Right atrium auricular region (tissue), 2 donors: ENCODE measurements at places on chromosomes 5 and 9.

DNA sequence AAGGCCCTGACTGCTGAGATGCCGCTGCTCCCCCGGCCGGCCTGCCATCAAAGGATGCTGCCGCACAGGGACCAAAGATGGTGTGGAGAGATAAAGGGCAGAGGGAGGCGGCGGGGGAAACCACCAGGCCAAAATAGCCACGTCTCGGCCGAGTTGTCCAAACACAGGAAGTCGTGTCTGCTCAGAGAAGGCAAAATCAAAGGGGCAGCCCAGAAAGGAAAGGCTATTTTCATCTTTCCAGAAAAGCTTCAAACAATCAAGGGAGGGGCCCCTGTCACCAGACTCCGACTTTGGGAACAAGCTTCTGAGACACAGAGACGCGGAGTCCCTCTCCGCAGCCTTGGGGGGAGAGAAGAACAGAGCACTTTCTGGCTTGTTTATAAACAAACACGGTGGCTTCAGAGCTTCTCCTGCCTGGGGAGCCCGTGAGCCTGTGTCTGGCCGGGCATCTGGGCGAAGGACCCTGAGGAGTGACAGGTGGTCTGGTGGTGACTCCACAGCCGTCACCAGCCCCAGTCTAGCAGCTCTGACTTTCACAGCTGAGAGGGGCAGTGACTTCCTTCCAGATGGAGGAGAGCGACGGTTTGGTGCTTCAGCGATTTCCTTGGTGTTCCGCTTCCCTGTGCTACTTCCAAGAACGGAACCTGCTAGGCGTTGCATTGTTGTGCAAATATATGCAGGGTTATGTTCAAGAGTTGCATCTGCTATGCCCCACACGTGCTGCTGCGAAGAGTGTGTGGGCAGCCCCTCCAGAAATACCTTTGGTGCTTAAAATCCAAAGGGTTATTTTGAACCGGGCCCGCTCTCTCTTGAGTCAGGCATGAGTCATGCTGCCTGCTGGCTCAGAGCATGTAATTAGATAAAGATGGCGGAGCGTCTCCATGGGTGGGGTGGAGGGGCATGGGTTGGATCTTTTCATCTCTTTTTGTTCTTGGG is 24.0 kb downstream of the ADAMTSL2 start:
- DNase-seq, result peak; percentile 88

DNA sequence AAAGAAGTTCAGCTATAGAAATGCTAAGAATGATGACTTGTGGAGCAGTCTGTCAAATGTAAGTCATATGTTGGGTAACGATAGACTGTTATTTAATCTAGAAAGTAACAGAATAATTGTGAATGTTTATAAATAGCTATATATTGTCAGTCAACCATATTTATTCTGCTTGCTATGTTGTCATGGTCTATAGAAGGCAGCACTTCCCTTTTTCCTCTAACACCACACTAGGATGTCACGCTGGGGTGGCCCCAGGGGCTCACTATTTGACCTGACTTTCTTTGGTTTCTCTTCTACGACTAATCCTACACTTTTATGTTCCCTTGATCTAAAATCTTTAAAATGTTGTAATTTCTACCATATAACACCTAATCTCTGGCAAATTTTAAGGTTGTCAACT is 20.5 kb downstream of the ERAP2 start:
- DNase-seq, result no peak

DNA sequence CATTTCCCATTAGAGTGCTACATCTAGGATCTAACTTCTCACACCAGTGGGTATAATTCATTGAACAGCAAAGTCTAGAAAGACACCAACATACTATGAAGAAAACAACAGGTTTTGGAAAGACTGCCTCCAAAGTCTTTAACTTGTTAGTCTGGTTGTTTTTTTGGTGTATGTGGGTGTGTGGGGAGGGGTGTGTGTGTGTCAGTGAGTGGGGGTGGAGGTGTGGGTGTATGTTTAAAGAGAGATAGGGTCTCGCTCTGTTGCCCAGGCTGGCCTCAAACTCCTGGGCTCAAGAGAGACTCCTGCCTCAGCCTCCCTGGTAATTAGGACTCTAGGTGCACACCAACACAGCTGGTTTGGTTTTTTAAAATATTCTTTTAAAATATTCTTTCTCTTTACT is 59.7 kb downstream of the AP3B1 start:
- DNase-seq, result no peak

GRCh38 chr5:145198525-145199260 is 636.4 kb downstream of the PRELID2 start:
- no peak for DNase-seq

- peak; percentile 62 for DNase-seq
Measured at GRCh38 chr9:97510797-97511654, 9.6 kb downstream of the TMOD1 start.

GRCh38 chr5:79287380-79287779 is 51.4 kb downstream of the JMY start:
- DNase-seq, result no peak

- no peak for DNase-seq
Measured at GRCh38 chr9:123513554-123513953, 157.6 kb downstream of the CRB2 start.

DNA sequence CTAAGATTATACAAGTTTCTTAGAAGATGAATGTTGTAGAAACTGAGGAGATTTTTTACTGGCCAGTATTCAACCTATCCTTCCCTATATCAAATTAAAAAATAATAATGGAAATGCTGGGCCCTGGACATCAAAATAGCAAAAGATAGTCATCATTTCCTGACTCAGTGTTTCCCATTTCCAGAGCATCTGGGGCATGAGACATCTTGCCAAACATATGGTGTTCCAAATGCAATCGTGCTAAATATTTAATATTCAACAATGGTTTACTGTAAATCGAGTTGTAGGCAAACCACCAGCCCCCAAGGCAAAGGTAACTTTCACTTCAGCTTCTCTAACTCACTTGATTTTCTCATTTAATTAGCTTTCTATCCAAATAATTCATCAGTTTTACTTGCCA is 152.9 kb downstream of the FRMD3 start:
- no peak for DNase-seq

- no peak for DNase-seq
Measured at GRCh38 chr9:129983891-129984290, 59.1 kb downstream of the FNBP1 start.

DNA sequence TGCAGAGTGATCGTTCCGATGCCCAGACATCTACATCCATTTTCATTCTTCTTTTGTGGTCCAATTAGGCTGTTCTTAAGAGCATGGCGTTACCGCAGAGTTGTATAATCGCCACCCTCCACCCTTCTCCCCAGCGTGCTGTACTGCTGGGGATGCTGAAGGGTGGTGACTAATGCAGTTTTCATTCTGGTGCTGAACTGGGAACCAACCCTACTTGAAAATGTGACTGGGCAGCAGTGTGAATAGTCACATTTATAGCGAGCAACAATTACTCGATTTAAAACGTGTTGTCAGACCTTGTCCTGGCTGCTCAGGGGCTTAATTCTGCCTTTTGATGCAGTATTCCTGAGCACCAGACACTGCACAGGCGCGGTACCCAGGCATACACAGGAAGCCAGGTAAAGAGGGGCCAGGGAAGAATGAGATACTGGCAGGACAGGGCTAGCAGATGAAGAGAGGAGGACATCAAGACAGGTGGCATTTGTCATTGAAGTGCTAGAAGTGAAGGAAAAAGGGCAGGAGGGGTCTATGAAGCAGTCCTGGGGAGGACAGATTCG is 719 bp upstream of the ISCA1 start:
- no peak for DNase-seq

DNA sequence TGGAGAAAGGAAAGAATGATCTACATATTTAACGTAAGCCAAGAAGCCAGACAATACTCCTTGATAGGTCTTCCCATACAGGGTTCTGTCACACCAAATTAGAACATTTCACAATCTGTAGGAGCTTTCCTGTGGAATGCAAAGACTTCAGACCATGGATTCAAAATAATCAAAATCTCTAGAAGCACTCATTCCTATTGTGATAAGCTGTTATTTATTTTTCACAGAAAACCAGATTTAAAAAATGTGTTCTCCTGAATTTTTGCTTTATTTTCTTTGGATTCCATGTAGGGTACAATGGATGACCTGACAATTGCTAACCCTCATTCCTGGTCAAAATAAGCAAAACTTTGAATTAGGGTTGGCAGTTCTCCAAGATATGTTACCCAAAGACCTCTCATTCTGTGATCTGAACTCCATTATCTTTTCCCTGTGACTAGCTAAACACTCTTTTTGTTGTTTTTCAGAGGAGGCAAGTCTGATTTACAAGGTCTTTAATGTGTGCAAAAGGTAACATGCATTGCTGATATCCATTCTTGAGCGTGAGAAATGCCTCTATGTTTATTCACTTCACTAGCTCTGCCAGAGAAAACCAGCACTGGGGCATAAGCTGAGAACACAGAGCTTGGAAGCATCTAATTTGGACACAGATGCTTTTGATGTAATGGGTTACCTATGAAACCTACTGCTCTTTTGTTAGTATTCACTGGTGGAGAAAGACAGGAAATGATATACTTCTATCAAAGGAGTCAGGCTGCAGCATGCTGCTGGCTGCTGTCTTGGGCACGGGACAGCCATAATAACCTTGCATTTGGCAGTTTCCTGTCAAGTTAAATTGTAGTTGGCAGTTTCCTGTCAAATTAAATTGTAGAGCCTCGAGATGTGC is 31.4 kb downstream of the ACTBL2 start:
- no peak for DNase-seq

- DNase-seq, result no peak
Measured at GRCh38 chr5:58459146-58460001, 512 bp downstream of the PLK2 start.

- no peak for DNase-seq
Measured at GRCh38 chr9:14882090-14882489, 28.1 kb downstream of the FREM1 start.

DNA sequence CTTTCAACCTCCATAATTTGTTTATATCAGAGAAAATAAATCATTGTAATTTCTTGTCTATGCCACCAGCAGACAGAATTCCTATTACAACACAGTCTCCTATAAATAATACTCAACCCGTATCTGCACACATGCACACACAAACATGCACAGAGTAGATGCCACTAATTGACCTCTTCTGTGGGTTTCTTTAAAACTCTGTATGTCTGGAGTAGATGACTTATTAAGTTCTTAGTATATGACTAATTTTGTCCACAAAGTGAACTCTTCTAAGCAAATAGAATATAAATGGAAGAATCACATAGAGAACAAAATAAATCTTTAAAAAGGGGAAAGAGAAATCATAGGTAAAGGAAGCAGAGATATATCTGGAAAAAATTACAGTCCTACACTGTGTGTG is 452.3 kb downstream of the MTRR start:
- DNase-seq, result no peak

GRCh38 chr5:140339636-140340035 is 6.8 kb downstream of the HBEGF start:
- DNase-seq, result no peak

DNA sequence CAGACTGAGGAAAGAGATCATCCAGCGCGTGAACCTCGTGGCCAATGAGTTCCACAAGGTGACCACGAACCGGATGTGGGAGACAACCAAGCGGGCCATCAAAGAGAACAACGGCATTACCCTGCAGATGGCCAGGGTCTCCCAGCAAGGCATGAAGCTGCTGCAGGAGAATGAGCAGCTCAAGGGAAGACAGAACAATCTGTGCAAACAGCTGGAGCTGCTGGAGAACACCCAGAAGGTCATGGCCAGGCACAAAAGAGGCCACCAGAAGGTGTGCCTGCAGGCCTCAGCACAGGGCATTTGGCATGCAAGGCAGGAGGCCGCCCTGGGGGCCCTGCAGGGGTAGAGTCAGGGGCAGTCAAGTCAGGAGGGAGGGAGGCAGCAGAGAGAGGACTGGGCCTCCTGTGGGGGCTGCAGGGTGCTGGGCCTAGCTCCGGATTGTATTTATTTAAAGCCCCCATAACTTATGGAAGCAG is 4.2 kb downstream of the PTRH1 start:
- DNase-seq, result no peak

DNA sequence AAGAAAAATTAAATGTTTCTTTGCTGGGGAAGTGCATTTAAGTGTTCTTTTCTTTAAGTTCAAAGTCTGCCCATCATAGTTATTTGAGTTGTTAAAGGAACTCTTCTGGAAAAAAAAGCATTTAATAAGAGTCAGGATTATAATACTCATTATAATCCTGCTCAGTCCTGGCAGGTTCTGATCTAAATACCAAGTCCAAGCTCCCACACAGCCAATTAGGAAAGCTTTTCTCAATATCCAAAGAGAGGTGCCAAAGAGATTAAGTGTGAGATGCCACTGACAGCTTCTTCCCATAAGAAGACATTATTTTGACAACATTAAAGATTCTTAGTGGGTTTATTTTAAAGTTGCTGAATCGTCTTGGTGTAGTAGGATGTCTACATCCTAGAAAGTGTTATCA is 235.2 kb upstream of the DAB2 start:
- DNase-seq, result no peak

DNA sequence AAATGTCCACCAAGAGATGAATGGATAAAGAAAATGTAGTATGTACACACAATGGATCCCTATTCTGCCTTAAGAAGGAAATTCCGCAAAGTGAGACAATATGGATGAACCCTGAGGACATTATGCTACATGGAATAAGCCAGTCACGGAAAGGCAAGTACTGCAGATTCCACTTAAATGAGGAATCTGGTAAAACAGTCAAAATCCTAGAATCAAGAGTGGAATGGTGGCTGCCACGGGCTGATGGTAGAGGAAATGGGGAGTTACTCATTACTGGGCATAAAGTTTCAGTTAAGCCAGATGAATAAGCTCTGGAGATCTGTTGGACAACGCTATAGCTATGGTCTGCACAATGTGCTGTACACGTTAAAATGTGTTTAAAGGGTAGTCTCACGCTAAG is 47.2 kb downstream of the STK10 start:
- no peak for DNase-seq

DNA sequence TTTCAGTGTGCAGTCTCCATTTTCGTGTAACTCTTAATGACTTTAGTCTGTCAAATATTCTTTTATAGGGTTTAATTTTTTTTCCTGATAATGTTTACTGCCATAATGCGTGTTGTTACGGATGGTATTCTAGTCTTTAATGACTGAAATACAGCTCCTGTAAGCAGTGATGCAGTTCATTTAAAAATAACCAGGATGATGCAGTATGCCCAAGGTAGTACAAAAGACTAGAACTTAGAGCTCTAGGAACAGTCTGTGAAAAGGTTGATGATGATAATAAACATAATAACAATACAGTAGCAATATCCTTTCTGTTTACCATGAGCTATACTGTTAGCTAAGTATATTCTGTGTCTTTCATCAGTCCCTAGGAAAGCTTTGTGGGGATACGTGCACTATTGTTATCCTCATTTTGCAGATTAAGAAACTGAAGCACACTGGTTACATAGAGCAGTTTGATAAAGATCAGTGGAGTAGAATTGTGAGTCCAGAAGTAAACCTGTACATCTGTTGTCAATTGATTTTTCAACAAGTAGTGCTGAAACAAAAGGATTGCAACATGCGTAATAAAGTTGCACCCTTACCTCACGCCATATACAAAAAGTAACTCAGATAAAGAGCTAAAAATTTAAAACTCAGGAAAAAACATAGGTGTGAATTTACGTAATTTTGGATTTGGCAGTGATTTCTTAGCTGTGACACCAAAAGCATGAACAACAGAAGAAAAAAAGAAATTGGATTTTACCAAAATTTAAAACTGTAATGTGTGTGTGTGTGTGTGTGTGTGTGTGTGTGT is 64.5 kb downstream of the MTREX start:
- no peak for DNase-seq

GRCh38 chr5:138282920-138283742 is 8.7 kb upstream of the GFRA3 start:
- no peak for DNase-seq
